ENCODE measurements at places on chromosomes 2 and 18. TPM values are rescaled to one million over a fixed set of nuclear protein-coding genes. Genes with fewer than 3 reads are reported as not detected.

Gene CETN1
- not detected for total RNA-seq

DNA sequence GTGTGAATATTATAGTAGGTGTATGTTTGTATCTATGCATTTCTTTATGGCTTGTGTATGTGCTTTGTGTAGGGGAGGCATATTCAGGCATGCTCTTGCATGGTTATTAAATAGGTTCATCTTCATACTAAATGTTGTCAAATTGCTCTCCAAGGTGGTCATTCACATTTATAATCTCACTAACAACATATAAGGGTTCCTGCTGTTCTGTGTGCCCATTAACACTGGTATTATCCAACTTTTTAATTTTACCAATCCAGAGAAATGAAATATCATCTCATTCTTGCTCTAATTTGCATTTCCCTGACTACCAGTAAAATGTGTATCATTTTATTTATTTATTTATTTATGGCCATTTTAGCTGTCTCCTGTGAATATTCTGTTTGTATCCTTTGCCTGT, 29.0 kb upstream of the RPL37A start:
- no peak for DNase-seq
- no peaks in the 10 kb centered on the region for H3K4me1 ChIP-seq
- no peaks in the 10 kb centered on the region for H3K27me3 ChIP-seq
- 0 out of 2 replicates have a peak, but pooled peaks cover 3% of the 10 kb centered on the region for H3K36me3 ChIP-seq

GRCh38 chr2:98487806-98488189, 43.1 kb downstream of the INPP4A start:
- peaks cover 34% of the 10 kb centered on the region for H3K4me1 ChIP-seq
- no peak overlapping the region for H3K27ac ChIP-seq
- H3K27me3 ChIP-seq, result no peaks in the 10 kb centered on the region
- H3K36me3 ChIP-seq, result no peaks in the 10 kb centered on the region

Gene IRS1
- total RNA-seq, result 38.8 TPM

DNA sequence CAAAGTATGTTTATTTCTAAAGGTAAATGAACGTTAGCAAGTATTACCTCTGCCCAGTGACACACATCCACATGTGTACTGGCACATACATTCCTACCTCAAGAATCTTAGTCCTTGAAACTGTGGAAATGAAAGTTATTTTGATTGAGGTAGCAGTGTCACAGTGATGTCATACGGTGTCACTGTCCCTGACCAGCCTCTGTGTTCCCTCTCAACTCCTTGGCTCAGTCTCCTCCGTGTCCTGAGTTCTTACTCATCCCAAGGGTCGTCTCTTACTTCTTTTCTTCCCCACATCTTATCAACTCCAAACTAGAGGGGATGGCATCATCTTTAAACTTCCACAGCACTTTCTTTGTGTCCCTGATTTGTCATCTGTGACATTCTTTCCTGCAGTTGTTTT, 3.3 kb downstream of the NCK2 start:
- H3K4me3 ChIP-seq, result no peak overlapping the region
- peaks cover 18% of the 10 kb centered on the region for H3K4me1 ChIP-seq
- H3K36me3 ChIP-seq, result no peaks in the 10 kb centered on the region
- no peak for DNase-seq
- H3K27ac ChIP-seq, result no peak overlapping the region

GRCh38 chr2:237289139-237289538, 124.8 kb downstream of the COL6A3 start:
- H3K27me3 ChIP-seq, result no peaks in the 10 kb centered on the region
- no peak overlapping the region for H3K27ac ChIP-seq
- no peaks in the 10 kb centered on the region for H3K36me3 ChIP-seq
- no peak for DNase-seq

Gene SOX11
- not detected for total RNA-seq

GRCh38 chr2:177763531-177764265, 308.9 kb downstream of the PDE11A start:
- peak; percentile 75 for DNase-seq
- no peaks in the 10 kb centered on the region for H3K36me3 ChIP-seq
- no peak overlapping the region for H3K27ac ChIP-seq

- no peaks in the 10 kb centered on the region for H3K4me1 ChIP-seq
- no peak for DNase-seq
- H3K27me3 ChIP-seq, result no peaks in the 10 kb centered on the region
- no peak overlapping the region for H3K4me3 ChIP-seq
- H3K36me3 ChIP-seq, result peaks cover 21% of the 10 kb centered on the region
These were observed 57.7 kb downstream of the LCLAT1 start for GRCh38 chr2:30504731-30505130.

Gene SERPINB12
- total RNA-seq, result not detected

Gene SERPINB13
- not detected for total RNA-seq

DNA sequence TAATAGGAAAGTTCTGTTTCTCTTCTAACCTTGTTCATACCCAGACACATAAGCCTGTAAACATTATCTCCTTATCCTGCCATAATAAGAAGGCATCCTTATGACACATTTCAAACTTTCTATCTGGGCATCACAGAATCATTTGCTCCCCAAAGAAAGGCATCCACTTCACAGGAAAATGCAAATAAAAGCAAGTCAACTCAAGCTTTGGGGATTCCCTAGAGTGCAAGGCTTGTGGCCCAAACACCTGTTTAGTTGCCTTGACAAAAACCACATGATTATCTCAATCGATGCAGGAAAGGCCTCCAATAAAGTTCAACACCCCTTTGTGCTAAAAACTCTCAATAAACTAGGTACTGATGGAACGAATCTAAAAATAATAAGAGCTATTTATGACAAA, 195.7 kb upstream of the GALNT5 start:
- no peak overlapping the region for H3K27ac ChIP-seq
- DNase-seq, result no peak
- no peaks in the 10 kb centered on the region for H3K4me1 ChIP-seq
- H3K4me3 ChIP-seq, result no peak overlapping the region

- no peak for DNase-seq
- H3K36me3 ChIP-seq, result no peaks in the 10 kb centered on the region
- no peak overlapping the region for H3K27ac ChIP-seq
- no peaks in the 10 kb centered on the region for H3K27me3 ChIP-seq
- no peak overlapping the region for H3K4me3 ChIP-seq
- no peaks in the 10 kb centered on the region for H3K4me1 ChIP-seq
These were observed 1443.9 kb downstream of the SUCLG1 start for GRCh38 chr2:83015035-83015715.

Gene BIN1
- total RNA-seq, result 58.9 TPM

DNA sequence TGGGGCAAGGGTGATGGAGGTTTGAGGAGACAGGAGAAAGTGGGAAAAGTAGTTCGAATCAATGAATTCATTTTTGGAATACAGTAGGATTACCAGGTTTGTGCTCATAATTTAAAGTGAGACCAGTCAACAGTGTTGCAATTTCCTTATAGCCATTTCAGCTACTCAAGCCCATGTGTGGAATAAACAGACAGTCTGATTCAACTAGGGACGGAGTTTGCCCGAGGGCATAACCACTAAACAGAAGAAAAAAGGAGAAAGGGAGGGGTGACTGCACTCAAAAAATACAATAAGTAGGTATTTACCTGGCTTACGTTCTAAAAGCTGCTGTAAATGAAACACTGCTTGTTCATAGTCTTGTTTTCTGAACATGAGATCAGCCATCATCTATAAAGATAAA, 55.2 kb downstream of the TTC21B start:
- H3K27ac ChIP-seq, result peak overlapping the region; percentile 14
- H3K4me1 ChIP-seq, result peaks cover 17% of the 10 kb centered on the region
- peaks cover 8% of the 10 kb centered on the region for H3K36me3 ChIP-seq
- no peak overlapping the region for H3K4me3 ChIP-seq
- peak; percentile 95 for DNase-seq
- no peaks in the 10 kb centered on the region for H3K27me3 ChIP-seq

DNA sequence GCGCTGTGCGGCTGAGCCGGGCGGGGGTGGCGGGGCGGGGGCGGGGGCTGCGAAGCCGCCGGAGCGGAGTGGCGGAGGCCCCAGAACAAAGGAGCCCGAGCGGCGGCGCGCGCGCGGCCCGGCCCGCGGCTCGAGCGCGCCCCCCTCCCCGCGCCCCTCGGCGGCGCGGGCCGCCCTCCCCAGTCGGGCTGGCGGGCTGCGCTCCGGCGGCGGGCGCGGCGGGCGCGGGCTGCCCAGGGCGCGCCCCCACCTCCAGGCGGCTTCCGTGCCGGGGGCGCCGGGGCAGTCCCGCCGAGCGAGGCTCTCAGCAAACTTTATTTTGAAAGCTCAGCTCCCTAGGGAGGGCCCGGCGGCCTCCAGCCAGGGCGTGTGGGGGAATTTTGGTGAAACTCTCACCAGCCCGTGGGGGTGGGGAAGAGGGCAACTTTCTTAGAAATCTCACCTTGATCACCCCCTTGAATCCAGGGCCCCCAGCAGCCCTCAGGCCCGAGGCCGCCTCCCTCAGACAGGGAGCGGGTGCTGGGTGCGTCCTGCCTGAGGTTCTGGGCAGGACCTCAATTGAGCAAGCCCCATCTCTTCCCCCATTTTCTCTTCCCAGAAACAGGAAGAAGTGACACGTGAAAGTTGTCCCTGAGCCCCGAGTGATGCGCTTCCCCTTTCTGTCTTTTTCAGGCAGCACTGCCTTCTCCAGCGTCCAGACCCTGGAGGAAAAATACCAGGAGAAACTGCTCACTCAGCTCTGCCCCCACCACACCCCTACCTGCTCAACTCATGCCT, 786 bp downstream of the TET3 start:
- no peaks in the 10 kb centered on the region for H3K27me3 ChIP-seq
- peaks cover 67% of the 10 kb centered on the region for H3K4me1 ChIP-seq
- H3K4me3 ChIP-seq, result peak overlapping the region; percentile 77
- H3K36me3 ChIP-seq, result peaks cover 15% of the 10 kb centered on the region
- peak overlapping the region; percentile 33 for H3K27ac ChIP-seq

DNA sequence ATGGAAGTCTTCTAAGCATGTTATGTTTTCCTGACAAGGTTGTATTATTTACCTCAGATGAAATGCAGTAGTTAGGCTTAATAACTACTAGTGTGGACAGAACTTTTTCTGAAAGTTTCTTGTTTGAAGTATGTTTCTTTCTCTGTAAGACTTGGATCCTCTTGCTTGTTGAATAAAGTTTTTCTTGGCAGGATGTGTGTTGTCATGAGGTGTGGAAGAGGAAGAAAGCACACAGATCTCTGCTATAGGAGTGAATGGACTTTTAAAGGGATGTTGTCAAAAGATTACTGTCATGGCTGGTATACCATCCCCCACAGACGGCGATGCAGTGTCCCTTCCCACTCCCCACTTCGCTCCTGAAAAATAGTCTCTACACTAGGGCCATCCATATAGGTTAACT, 2.6 kb downstream of the CAB39 start:
- H3K4me3 ChIP-seq, result peak overlapping the region; percentile 100
- no peak for DNase-seq
- H3K27me3 ChIP-seq, result no peaks in the 10 kb centered on the region
- H3K36me3 ChIP-seq, result peaks cover 5% of the 10 kb centered on the region
- no peak overlapping the region for H3K27ac ChIP-seq

- DNase-seq, result no peak
- no peaks in the 10 kb centered on the region for H3K36me3 ChIP-seq
- H3K27me3 ChIP-seq, result no peaks in the 10 kb centered on the region
These were observed 8.7 kb downstream of the CROCC2 start for GRCh38 chr2:240914645-240915525.

DNA sequence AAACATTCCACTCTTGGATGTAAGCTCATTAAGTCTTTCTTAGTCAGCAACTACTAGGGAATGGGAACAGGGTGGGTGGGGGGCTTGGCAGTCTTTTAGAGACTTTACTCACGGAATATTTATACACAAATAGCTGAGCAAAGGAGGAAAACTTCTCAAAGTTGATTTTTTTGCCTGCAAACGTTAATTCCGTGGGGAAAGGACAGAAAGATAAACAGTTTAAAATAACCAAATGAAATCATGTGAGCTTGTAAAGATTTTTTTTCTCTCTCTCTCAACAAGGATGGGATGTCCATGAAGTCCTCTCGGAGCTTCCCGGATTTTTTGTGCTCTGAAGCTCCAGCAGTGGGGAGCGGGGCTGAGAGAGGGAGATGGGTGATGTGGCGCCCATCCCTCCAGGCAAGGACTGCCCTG, 32.2 kb upstream of the MAT2A start:
- H3K27ac ChIP-seq, result 0 out of 2 replicates have a peak overlapping the region, but pooled peaks have one; percentile 8
- no peaks in the 10 kb centered on the region for H3K36me3 ChIP-seq
- no peaks in the 10 kb centered on the region for H3K27me3 ChIP-seq
- DNase-seq, result no peak
- peaks cover 56% of the 10 kb centered on the region for H3K4me1 ChIP-seq
- H3K4me3 ChIP-seq, result no peak overlapping the region

- no peaks in the 10 kb centered on the region for H3K27me3 ChIP-seq
- H3K4me1 ChIP-seq, result peaks cover 19% of the 10 kb centered on the region
- H3K4me3 ChIP-seq, result no peak overlapping the region
- H3K27ac ChIP-seq, result no peak overlapping the region
These were observed 269.8 kb downstream of the KLHL29 start for GRCh38 chr2:23654756-23655155.

GRCh38 chr2:16686641-16687040, 21.0 kb upstream of the CYRIA start:
- no peaks in the 10 kb centered on the region for H3K36me3 ChIP-seq
- no peak for DNase-seq
- no peak overlapping the region for H3K27ac ChIP-seq
- H3K4me3 ChIP-seq, result no peak overlapping the region
- H3K4me1 ChIP-seq, result no peaks in the 10 kb centered on the region
- no peaks in the 10 kb centered on the region for H3K27me3 ChIP-seq

Gene LRRC30
- not detected for total RNA-seq
